Activated CD4-positive, alpha-beta T cell treated with anti-CD3 and anti-CD28 coated beads, Interleukin-2, Interleukin-4, amounts not matched to agents 100 ng/mL and 50 ng/mL, durations not matched to agents 16 hours and 8 hours (primary cell): ENCODE measurements at places on chromosomes 4 and X.
A peak's percentile ranks its signal among the peaks of the same experiment; 100 is the strongest.

DNA sequence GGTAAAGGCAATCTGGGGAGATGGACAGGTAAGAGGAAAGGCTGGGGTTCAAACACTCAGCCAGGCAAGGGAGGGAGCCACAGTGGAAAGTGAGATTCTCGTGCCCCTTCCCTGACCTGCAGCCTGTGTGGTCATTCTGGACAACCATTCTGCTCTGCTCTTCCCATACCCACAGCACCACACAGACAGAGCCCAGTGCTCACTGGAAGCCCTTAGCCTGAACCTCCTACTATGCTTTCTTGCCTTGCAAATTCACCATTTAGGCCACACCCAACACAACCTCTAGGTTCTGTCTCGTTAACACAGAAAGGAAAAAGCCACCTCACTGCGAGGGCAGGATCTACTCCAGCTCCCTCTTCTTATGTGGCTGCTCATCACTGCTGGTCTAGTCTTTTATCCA lies 92.7 kb downstream of the SHISA3 start:
- no peak for DNase-seq

- DNase-seq = no peak
These were observed 108.7 kb downstream of the ANAPC10 start for GRCh38 chr4:144989306-144989705.

- DNase-seq = no peak
These were observed 1095.2 kb upstream of the POU3F4 start for GRCh38 chrX:82412858-82413257.

GRCh38 chr4:101334963-101335572 lies 12.3 kb downstream of the PPP3CA start:
- DNase-seq = peak; percentile 42

DNA sequence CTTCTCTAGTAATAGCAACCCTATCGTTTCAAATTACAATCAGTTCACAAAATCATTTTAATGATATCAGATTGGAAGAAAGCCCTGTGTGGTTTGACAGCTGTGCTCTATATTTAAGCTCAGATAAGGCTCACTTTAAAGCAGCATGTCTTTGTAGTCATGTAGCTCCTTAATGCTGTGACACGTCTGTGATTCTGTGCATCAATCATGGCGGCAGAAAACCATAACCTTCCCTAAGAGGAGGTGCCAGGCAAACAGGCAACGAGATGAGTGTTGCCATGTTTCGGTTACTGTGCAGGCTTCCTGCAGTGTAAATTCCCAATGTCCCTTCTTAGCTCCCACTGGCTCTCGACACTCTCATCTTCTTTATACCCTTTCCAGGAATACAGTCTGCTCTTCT lies 212.7 kb downstream of the GRID2 start:
- no peak for DNase-seq

DNA sequence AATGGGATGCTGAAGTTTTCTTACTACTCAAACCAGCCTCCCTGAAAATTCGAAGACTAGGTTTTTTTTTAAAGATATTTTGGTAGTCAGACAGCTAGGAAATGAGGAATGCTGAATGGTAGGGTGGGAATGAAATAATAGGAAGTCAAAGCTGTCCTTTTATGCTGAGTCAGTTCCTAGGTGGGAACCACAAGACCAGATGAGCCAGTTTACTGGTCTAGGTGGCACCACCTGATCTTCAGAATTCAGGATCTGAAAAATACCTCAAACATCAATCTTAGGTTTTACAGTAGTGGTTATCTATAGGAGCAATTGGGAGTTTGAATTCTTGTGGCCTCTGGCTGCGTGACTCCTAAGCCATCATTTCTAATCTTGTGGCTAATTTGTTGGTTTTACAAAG lies 183.1 kb upstream of the GALNT7 start:
- DNase-seq = no peak

GRCh38 chr4:48904101-48904500 lies 2.5 kb downstream of the OCIAD2 start:
- DNase-seq = no peak

DNA sequence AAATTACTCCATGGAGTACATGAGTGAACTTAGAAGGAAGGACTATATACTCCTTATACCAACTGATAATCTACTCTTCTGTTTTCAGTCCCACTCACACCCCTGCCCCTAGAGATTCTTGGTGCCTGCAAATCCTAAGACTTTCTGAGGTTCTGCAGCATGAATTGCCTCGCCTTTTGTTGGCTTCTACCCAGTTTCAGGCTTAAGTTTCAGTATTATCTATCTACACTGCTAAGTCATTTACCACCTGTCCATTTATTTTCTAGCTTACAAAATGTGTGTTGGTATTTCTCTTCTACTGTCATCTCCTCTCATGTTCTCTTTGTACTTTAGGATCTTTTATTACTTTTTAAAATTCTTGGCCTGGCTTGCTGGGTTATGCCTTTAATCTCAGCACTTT lies 94.4 kb upstream of the AMOT start:
- DNase-seq = no peak

DNA sequence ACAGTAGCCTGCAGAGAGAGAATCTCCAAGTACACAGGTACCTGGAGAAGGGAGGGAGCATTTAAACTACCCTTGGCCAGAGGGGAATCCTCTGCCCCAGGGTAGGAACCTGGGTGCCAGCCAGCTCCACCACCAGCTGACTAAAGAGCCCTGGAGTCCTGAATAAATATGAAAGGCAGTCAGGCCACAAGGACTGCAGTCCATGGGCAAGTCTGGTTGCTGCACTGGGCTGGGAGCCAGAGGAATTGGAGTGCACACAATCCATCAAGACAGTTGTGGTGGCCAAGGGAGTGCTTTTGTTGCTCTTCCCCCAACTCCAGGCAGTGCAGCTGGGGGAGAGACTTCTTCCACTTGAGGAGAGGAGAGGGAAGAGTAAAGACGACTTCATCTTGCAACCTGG lies 172.5 kb downstream of the HNRNPD start:
- DNase-seq = no peak

- DNase-seq = peak; percentile 95
These were observed 28.2 kb upstream of the HUWE1 start for GRCh38 chrX:53714580-53715345.

DNA sequence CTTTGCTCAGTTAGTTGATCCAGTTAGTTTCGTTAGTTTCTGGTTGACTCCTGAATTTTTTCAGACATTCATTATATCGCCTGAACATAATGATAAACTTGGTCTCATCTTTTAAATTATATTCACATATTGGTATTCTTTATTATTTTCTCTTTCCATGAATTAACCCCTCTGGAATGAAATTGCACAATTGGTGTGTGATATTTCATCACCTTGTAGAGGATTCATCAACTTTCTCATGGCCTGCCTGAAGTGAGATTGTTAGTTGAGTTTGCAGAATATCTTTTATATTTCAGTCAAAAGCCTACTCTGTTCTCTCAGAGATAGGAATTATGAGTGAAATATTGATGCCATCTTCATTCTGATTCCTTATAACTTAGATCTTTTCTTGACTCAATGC lies 1160.6 kb upstream of the AGA start:
- DNase-seq = no peak

- no peak for DNase-seq
These were observed 21.4 kb upstream of the CENPU start for GRCh38 chr4:184755278-184755677.

- peak; percentile 48 for DNase-seq
These were observed 31.6 kb downstream of the MTHFD2L start for GRCh38 chr4:74189331-74190043.
